ENCODE measurements at places on chromosomes 11 and 22.

GRCh38 chr11:8573777-8574176 is 20.3 kb downstream of the STK33 start:
- DNase-seq, result no peak

DNA sequence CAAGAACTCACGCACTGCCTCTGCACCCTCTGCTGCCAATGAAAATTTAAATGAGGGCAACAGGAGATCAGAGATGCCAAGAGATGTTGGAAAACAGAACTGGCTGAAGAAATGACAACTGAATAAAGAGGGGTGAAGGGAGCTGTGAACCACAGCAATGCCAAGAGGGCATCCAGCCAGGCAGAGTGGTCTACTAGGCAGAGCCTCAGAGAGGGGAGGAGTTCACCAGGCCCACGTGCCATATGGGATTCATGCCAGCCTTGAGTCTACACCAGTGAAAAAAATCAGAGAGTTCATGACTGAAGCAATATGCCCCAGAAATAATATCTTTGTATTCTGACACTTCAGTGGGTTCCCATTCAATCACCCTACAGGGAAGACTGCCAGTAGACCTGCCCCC is 4.4 kb downstream of the APOL2 start:
- DNase-seq, result no peak

DNA sequence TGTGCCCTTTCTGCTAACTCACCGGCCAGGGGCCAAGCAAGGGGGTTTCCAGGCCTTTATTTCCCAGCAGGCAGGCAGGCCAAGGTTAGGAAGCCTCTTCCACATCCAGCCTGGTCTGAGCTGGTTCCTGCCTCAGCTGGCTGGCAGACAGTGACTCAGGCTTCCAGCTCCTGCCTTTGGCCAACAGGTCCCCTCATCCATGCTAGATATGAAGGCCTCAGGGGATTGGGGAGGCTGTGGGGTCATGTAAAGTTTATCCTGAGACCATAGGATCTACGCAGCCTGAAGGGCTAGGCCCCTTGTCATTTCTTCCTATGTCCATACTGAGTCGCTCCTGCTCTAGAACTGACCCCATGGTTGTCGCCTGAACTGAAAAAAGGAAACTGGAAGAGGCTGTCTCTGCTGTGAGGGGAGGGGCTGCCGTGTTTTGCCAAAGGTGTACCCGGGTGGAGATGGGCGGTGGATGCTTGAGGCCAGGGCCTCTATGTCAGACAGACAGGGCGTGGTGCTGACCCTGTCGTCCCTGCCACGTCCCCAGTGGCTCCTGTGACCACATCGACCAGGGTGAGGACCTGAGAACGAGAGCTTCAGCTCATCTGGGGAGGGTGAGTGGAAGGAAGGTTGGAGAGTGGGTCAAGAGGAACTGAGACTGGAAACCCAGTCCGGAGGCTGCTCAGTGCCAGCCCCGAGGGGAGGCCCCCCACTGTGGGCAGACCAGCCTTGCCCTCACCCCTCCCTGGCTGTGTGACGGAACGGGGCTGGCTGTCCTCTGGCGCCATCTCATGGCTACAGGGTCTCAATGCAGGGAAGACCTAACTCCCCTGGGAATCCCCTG is 17.0 kb downstream of the P2RY6 start:
- DNase-seq, result peak; percentile 94

GRCh38 chr11:35810045-35810645 is 133.7 kb upstream of the LDLRAD3 start:
- DNase-seq, result no peak

DNA sequence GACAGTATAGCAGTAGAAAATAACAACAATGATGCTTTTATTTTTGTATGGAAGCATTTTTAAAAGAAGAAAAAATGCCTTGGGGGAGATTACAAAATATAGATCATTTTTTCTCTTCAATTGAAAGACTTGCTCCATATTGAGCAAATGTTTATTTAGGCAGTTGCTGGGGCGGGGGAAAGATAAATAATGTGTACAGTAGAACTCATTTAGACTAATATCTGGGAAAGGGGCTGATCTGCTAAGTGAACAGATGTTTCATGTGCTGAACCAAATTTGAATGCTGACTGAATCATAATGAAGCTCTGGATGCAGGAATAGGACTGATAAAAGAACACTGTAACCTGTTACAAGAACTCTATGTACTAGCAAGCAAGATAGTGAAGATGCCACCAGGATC is 457.1 kb upstream of the TENM4 start:
- no peak for DNase-seq

GRCh38 chr11:114216796-114217180 is 79.4 kb upstream of the NNMT start:
- no peak for DNase-seq

GRCh38 chr11:61869429-61869707 is 22.0 kb downstream of the FADS3 start:
- DNase-seq, result no peak

- DNase-seq, result no peak
Observed at GRCh38 chr22:40270031-40270430, 76.3 kb upstream of the ADSL start.

GRCh38 chr11:34204396-34205279 is 99.2 kb downstream of the NAT10 start:
- DNase-seq, result no peak

Data from suppressor macrophage treated with lipopolysaccharide for 4 hours (primary cell).